ENCODE measurements at places on chromosomes 2 and 18.

DNA sequence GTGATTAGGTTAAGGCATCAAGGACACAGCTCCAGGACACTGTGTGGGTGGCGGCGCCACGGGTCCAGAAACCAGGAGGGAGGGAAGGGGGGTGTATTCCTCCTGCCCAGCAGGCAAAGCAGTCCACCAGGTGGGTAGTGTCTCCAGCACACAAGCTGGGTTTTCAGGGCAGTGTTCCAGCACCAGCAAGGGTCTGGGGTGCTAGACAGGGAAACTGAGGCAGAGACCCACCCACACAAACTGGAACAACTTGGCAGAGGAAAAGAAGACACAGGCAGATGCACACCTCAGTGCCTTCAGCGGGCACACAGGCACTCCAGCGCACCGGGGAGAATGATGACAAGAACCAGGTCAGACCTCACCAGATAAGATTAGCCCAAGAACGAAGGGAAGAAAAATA, 28.4 kb upstream of the GNAL start:
- DNase-seq: no peak

DNA sequence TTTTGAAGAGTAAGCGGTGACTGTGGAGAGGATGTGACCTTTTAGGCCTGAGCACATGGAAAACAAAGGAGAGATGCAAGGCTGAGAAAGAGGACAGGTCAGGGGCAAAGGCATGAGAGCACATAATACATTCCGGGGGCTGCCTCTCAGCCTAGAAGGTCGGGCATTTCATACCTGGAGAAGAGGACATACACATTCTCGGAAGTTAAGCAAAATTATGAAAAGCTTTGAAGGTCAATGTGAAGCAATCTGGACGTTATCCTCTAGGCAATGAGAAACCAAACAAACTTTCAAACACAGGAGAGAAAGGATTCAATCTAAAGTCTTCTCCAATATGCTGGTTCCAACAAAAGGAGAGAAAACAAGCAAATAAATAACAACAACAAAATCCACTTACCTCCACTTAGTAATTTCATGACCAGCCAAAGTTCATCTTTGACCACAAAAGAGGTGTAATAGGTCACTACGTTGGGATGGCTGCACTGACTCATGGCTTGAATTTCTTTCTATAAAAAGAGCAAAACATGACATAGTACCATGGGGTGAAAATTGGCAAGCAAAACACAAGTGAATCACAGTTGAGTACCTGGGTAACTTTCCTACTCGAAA, 80.4 kb downstream of the STK39 start:
- DNase-seq: no peak

DNA sequence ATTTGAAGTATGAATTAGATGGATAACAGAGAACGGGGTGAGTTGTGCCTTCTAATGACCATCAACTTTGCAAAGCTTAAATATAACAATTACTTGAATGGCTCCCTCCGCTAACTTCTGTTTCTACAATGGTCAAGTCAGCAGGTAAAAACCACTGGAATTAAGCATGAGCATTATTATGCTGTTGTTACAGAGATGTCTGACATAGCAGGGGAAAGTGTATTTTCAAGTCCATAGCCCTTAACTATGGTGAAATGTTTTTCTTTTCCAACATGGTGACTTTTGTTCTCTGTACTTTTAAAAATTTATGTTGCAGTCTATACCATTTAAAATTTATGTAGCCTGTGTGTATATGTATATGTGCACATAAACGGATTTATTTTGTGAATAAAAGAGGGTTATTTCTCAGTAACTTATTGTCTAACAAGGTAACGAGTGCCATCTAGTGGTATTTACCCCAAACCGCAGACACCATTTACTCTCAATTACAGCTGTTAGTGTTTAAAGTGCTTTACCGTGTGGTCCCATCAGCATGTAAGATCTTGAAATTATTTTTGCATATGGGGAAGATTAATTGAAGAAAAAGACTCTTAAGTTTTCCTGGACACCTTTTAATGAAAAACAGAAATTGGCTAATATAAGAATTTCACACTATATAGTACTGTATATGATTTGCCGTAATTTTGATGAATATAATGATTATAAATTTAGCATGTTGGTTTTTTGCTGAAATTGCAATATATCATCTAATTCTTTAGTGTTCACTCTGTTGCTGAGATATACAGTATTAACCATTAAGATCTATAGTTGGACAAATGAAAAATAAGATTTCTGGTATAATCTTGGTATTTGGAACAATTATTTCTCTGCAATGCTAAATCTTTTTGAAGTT, 78.2 kb downstream of the UBE2E3 start:
- no peak for DNase-seq

- no peak for DNase-seq
Observed at GRCh38 chr18:59567431-59567830, 129.8 kb downstream of the CCBE1 start.

GRCh38 chr2:130354139-130354428, 1.8 kb upstream of the PTPN18 start:
- DNase-seq: no peak

DNA sequence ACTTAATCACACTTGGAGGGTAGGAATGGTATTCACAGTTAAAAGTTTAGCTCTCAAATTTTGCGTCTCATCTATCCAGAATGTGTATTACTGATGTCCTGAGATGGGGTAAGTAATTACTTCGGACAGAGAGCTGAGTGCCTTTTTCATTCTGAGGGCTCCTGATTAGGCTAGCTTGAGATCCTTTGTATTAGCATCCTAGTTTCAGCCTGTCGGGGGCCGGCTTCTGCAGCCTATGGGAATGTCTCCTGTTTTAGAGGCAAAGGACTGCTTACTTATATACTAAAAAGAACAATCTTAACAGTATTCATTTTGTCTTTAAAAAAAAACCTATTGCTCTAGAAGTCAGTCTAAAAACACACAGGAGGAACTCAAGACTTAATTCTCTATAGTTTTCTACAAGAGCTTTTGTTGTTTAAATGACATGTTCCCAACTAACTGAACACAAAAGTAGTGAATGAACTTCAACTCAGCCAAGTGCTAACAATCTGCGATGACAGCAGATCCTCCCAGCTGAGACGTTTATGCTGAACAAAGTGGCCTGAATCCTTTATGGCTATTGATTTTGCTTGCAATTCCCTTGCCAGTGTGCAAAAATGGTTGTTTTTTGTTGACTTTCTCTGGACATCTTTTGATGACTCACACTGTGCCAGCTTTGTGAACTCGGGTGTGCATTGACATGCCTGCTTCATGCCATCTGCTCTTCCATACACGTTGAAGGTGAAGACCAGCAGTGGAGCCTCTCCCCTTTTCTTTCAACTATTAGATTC, 118.7 kb downstream of the LYPD6B start:
- DNase-seq: no peak

DNA sequence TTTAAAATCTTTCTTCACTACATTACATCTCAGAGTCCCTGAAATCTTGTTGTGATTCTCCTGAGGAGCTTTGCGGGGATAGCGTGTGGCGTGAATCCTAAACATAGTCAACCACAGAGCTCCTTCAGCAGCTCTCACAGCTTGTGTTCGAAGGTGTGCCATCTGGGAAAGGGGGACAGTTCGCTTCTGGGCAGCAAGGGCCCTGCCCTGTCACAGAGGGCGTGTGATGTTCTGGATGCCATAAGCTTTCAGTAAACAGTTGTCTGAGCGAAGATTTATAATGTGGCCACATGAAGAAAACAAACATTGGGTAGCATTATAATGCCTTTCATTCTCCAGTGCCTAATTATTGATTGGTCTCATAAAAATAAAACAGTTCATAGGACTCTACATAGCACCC, 172.5 kb downstream of the MYO1B start:
- DNase-seq: no peak

GRCh38 chr18:23099621-23100020, 35.7 kb upstream of the CABLES1 start:
- DNase-seq: no peak

DNA sequence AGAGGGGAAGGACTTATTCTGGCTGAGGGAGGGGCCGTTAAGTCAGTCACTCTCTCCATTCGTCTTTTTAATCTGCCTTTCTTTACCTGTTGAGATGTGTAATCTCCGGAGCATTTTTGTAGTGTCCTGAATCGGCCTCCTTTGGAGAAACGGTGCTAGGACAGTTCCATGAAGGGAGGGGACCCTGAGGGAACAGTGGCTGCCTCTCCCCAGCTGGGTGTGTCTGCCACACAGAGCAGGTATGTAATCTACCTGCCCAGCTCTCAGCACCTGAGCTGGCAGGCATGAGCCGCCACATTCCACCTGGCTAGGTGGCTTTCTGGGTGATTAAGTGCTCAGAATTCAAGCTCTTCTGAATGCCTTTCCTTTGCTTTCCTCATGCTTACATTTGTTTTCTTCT, 131.2 kb downstream of the WDSUB1 start:
- peak; percentile 29 for DNase-seq

DNA sequence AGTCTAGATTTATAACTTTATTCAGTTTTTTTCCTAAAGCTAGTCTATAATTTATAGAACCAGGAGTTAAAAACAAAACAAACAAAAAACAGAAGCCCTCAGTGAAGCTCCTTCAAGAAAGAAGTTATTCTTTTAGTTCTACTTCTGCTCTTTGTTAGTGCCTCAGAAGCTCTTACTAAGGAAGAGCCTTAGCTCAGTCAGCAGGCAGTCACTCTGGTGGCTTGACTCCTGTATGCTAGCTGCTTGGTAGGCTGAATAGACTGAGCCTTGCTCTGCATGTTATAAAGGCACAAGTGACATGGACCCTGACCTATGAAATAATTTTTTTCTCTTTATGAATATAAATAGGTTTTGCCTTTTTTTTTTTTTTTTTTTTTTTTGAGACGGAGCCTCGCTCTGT, 24.8 kb downstream of the NCOA1 start:
- DNase-seq: no peak

- DNase-seq: no peak
Observed at GRCh38 chr2:241811201-241811951, 2.4 kb downstream of the NEU4 start.

DNA sequence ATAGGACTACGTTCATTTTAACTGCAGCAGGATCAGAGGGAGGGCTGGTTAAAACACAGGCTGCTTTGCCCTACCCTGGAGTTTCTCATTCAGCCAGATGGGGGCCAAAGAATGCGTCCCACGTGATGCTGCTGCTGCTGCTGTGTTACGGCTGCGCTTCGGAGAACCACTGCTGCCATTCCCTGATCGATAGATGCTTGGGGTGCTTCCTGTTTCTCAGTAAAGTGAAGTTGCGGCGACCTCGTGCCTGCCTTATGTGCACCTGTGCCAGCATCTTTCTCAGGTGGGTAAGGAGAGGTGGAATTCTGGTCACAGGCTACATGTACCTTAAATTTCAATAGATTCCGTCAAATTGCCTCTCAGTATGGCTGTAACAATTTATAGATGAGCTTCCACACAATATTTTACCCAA, 24.7 kb upstream of the TOGARAM2 start:
- DNase-seq: peak; percentile 38

DNA sequence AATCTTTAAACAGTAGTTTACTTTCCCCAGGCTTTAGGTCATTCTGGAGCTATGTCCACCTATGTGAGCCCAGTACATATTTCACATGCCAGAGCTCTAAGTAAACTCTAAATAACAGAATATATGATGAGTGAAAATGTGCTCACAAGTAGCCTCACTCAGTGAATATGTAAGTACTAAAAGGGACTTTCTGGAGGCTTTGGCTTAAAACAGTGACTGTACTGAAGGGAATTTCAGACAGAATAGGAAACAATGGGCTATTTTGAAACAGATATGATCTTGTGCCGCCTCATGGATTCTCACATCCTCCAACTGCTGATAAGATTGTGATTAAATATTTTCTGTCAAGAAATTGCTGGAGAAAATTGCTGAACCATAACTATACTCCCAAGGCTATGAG, 747.9 kb downstream of the SOCS6 start:
- DNase-seq: no peak

DNA sequence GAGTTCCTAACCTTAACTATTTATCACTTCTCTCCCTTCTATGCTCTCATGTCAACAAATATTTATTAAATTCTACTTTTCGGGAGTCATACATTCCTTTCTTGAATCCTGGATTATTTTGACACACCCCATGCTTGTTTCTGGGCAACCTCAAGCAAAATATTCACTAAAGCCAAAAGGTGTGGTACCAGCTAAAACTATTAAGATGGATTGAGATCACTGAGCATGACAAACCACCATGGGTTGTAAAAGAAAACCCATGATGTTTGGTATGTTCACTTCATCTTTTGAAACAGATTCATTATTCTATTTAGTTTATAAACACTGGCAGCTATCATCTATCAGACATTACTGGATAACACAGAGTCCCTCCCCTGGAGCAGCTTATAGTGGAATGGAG, 32.5 kb downstream of the DPP4 start:
- no peak for DNase-seq

DNA sequence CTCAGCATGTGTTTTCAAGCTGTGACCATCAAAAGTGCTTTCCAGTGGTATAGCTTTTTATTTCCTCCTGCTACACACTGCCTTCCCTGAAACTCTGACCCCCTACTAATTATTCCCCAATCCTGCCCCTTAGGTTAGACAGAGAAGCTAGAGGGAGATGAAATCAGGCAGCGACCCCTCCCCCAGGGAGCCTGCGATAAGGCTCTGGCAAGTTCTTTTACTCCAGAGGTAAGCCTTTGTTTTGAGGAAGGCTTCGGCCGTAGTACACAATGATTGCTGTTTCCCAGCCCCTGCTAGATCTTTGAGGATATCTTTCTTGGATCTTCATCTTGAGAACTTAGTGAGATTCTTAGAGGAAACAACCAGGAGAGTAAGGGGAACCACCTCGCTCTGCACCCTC, 33.5 kb upstream of the NOL4 start:
- no peak for DNase-seq

DNA sequence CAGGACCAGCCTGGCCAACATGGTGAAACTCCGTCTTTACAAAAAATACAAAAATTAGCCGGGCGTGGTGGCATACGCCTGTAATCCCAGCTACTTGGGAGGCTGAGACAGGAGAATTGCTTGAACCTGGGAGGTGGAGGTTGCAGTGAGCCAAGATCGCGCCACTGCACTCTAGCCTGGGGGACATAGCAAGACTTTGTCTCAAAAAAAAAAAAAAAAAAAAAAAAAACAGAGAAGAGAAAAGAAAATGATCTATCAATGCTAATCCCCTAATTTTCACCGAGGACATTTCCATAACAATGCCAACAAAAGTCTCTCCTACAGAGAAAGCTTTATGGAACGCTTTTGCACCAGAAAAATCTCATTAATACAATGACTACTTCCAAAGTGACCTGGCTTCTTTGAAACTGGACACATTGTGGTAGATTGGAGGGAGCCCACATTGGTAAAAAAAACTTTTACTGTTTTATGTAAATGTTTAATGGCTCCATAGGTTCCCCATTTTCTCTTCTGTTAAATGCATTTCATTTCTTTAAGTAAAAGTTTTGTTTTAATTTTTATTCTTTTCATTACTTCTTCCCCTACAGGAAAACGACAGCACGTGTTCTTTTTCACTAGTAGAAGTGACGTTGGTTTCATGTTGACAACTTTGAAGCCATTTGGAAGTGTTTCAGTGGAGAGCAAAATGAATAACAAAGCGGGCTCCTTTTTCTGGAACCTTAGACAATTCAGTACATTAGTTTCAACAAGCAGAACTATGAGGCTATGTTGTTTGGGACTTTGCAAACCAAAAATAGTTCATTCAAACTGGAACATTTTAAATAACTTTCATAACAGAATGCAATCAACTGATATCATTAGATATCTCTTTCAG, 888 bp downstream of the FASTKD2 start:
- DNase-seq: no peak

GRCh38 chr2:177675825-177676224, 283.3 kb downstream of the AGPS start:
- no peak for DNase-seq

Measured in progenitor cell of endocrine pancreas (in vitro differentiated cells).